ENCODE measurements at places on chromosomes 11 and 22.

DNA sequence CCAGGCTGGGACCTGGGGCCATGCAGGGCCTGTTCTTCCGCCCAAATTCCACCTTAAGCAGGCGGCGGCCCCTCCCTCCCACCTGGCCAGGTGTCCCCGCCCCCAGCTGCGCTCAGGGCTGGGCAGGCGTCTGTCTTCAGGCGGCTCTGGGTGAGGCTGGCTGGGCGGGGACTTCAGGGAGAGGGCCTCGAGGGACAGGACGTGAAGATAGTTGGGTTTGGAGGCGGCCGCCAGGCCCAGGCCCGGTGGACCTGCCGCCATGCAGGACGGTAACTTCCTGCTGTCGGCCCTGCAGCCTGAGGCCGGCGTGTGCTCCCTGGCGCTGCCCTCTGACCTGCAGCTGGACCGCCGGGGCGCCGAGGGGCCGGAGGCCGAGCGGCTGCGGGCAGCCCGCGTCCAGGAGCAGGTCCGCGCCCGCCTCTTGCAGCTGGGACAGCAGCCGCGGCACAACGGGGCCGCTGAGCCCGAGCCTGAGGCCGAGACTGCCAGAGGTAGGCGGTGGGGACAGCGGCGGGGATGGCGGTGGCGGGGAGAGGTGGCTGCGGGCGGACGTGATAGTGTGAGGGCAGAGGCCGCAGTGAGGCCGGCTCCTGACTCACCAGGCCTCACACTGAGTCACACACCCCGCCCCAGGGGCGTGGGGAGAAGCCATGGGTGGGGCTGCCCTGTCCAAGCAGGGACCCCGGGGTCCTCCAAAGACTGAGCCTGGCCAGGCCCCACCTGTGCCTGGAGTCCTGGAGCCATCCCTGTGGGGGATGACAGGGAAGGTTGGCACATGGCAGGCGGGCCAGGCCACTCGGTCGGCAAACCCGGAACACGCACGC lies at the start of gene PKP3:
Gene PKP3, plus strand, starts transcription at position 176 of the 824 bp plus-strand sequence. Its CDS starts 84 bp downstream, at position 260.
- DNase-seq = no peak

DNA sequence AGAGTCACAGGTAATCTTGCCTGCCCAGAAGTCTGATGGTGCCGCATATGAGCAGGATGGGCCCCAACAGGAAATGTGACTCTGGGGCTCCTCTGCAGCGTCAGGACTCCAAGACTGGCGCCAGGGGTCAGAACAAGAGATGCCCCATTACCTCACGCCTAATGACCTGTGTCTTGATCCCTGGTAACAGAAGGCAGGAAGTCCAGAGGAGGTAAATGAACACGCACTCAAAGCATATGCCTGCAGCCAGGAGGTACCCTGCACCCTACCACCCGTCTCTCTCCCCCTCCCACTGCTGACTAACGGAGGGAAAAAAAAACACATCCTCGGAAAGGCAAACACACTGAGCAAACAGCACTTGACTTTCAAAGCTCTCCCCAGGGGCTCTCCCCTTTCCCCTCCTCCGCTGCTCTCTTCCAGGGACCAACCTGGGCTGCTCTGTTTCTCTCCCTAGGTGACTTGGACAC lies 37.3 kb downstream of the ABCC8 start:
- DNase-seq = no peak

GRCh38 chr22:44815099-44816070 lies 63.0 kb downstream of the ARHGAP8 start:
- DNase-seq = no peak

- no peak for DNase-seq
Observed at GRCh38 chr11:117915672-117916235, 13.4 kb downstream of the TMPRSS13 start.

GRCh38 chr11:11552529-11553087 lies 69.2 kb downstream of the GALNT18 start:
- DNase-seq = no peak

DNA sequence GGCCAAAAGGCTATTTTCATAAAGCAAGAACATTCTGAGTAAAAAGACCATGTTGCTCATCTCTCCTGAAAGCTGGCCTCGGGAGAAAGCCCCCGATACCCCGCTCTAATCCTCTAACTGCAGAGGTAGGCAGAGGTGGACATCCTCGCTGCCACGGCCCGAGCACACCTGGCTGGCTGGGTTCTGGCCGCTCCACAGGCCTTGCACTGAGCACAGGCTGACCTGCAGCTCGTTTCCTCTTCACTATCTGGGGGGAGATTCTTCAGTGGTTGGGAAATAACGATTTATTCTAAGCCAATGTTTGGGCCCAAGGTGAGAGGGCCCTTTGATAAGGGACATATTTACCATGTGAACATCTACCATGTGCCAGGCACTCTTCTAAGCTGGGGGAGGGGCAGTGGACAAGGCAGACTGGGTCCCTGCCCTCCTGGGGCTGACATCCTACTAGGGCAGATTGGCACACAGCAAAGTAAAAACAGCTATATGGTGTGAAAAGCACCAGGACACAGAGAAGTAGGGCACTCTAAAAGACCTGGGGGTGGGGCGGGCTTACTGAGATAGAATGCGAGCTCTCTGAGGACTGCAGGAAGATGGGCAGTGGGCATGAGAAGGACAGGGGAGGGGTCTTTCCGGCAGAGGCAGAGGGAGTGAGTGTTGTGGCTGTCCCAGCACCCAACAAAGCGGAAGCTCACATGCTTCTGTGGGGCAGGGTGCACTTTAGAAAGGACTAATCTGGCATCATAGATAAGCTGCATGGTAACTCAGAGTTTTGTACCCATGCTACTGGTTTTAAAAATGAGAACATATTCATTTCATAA lies 65.5 kb upstream of the ARFGAP3 start:
- DNase-seq = no peak

DNA sequence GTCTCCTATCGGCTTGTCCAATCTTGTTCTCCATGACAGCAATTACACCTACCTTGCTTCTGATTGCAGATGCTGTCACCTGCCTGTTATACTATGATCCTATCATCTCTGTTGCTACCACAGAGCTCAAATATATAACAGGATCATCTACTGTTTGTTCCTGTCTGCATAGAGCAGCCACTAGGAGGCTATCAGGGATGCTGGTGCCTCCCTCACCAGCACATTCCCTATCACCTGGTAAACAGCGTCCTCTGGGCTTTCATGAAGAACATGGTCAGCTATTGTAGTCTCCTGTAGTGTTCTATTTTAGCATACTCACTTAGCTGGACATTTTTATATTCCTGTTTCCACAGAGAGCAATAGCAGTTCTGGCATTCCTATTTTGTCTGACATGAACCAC lies 87.8 kb upstream of the FAT3 start:
- DNase-seq = no peak

GRCh38 chr11:132064987-132065620 lies 694.7 kb downstream of the NTM start:
- no peak for DNase-seq

DNA sequence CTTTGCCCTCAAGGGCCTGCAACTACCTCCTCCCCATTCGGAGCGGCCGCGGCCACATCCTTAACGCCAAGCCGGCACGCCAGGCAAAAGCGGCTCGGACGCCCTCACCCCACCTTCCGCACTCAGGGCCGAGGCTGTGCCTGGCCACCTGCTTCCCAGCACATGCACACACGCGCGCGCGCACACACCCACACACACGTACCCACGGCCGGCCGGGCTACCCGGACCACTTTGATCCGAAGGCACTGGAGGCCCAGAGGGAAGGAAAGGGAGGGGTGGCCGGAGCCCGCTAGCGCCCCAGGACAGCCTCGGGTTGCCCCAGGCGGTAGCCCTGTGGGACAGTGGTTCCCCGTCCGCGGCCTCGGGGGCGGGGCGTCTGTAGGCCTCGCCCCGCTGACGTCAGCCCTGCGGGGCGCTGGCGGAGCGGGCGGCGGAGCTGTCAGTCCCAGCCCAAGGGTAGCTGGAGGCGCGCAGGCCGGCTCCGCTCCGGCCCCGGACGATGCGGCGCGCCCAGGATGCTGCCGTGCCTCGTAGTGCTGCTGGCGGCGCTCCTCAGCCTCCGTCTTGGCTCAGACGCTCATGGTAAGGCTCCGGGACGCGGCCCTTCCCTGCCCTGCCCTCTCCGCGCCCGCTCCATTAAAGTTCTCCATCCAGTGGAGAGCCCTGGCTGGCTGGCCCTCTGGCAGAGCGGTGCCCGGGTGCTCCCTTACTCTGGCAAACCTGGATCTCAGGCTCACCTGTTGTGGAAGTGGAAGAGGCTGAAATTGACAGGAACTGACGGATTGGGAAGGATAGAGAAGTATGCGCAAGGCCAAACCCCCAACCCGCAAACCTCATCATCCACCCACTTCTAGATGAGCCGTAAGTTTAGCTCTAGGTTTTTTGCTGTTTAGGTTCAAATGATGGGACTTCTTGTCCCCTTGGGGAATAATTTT lies at the start of gene IL10RA:
Gene IL10RA, plus strand, starts transcription at position 442 of the 935 bp plus-strand sequence. Its CDS starts 74 bp downstream, at position 516.
- DNase-seq = peak; percentile 90

GRCh38 chr11:72244361-72245262 lies 636 bp upstream of the PHOX2A start:
- no peak for DNase-seq

GRCh38 chr11:36425561-36426081 lies 84.5 kb downstream of the TRAF6 start:
- DNase-seq = no peak

GRCh38 chr22:18033204-18033998 lies 9.0 kb upstream of the MICAL3 start:
- no peak for DNase-seq

DNA sequence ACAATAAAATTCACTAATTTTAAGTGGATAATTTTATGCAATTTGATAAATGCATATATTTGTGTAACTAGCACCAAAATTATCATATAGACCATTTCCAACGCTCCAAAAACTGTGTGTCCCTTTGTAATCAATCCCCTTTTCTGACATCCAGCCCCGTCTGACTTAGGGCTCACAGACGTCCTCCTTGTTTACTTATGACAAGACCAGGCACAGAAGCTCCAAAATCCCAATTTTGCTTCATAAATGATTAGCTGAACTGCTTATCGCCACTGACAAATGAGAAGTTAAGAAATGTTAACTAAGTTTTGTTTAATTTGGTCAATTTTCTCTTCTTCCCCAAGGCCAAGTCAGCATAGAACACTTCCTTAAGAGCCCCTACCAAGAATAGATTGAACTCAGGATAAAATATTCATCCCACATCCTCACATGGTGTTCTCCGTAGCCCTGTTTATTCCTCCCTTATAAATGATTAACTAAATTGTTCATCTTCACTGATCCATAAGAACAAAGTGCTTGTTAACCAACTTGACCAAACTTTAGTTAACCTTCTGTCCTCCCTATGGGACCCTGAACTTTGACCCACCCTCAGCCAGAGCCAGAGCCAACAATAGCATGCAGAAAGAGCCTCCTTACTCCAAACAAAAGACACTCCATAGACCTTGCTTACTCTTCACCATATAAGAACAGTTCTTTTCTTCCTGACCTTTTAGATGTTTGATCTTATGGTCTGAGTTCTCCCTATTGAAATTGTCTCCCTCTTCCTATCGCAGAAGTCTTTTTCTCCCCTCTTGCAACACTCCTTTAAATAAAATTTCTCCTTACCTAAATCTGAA lies 30.8 kb upstream of the GLYAT start:
- no peak for DNase-seq

DNA sequence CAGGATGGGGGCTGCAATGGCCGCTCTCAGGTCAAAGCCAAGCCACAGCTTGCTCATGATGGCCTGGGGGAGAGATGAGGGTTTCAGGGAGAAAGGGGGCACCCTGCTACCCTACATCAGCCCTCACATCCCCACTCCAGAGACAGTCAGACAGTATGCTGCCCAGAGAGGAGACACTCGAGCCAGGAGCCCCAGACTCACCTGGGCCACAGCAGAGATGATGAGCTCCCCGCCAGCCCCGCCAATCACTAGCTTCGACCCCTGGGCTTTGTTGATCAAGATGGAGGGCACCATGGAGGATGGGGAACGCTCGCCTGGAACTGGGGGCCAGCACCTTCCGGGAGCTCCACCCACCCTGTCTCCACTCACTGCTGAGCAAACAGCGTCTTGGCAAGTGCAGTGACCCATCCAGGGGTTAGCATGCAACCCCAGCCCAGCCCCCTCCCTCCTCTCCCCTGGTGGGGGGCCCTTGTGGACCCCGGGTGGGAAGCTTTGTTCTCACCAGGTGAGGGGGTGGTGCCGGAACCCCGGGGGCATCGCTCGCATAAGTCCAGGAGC lies 19.8 kb downstream of the GGT5 start:
- DNase-seq = no peak

DNA sequence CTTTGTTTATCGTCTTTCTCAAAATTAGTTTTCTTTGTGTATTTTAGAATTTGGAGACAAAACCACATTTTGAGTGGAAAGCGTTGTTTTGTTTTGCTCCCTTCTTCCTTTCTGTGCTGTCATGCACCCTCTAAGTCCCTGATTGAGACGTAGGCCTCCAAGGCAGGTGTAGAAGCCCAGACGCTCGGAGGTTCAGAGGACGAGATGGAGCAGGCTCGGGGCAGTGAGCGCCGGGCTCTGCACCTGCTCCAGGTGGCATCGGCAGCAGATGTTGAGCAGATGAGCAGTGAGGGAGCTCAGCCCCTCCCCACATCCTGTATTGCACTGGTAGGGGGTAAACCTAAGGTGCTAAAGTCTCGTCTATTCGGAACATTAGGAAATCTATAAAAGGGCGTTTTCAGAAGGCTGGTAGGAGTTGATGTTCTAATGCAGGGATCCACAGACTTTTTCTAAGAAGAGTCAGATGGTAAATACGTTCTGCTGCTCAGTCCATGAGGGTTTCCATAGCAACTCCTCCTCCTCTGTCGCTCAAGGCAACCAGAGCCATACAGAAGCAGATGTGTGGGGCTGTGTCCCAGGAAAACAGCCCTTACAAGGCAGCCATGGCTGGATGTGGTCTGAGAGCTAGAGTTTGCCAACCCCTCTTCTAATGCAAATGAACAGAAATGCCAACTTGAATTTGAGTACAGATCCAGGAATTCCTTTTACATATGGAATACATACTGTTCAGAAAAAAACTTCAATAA lies 724.2 kb downstream of the BRD1 start:
- no peak for DNase-seq

- no peak for DNase-seq
Observed at GRCh38 chr11:46279126-46280099, 2.0 kb downstream of the CREB3L1 start.

DNA sequence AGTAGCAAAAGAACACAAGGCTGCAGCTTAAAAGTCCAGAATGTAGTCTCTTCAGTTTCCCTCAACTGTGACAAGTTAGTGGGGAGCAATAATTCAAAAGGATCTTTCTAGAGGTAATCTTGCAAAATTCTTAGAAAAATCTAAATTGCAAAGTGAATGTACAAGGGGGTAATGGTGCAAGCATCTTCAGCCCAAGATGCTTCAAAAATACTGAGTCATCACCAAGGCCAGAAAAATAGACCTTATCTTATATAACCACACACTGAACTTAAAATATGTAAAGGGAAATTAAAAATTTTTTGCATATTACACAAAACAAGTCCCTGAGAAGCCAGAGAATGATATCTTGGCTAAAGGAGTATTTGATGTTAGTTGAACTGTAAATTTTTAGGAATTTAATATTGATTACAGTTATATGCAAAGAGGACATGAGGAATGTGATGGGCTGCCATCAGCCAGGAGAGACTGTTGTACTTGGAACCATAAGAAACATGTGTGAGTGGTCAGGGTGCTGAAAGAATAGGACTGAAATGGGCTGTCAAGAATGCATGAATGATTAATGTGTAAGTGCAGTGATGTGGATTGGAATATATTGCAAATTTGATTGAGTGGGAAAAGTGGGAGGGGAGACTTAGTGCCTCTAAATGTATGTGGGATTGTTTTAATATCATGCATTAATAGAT lies 85.7 kb upstream of the LIN7C start:
- DNase-seq = no peak
